ENCODE measurements at places on chromosomes 6 and 20. TPM values are rescaled to one million over a fixed set of nuclear protein-coding genes. Genes with fewer than 3 reads are reported as not detected.
A peak's percentile ranks its signal among the peaks of the same experiment; 100 is the strongest.

Gene SERINC3
- polyA plus RNA-seq, result 194 TPM

Gene ADGB
- polyA plus RNA-seq, result not detected

Gene KIF25
- polyA plus RNA-seq, result not detected

DNA sequence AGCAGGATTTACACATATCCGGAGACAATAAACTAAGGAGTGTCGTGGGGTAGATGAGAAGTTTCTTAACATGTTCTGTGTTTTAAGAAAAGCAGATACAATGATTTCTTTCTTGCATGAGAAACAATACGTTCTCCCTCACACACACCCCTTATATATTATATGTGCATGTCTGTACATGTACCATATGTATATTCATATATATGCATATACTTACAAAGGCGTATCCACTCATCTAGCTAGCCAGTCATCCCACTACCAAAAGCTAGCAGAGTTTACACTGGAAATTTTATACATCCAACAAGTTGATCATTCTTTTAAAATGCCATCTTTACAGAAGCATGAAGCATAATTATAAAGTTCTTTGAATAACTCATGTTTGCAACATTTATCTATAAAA, 14.9 kb downstream of the ARG1 start:
- H3K4me1 ChIP-seq, result no peaks in the 10 kb centered on the region
- H3K4me3 ChIP-seq, result no peak overlapping the region
- DNase-seq, result no peak

DNA sequence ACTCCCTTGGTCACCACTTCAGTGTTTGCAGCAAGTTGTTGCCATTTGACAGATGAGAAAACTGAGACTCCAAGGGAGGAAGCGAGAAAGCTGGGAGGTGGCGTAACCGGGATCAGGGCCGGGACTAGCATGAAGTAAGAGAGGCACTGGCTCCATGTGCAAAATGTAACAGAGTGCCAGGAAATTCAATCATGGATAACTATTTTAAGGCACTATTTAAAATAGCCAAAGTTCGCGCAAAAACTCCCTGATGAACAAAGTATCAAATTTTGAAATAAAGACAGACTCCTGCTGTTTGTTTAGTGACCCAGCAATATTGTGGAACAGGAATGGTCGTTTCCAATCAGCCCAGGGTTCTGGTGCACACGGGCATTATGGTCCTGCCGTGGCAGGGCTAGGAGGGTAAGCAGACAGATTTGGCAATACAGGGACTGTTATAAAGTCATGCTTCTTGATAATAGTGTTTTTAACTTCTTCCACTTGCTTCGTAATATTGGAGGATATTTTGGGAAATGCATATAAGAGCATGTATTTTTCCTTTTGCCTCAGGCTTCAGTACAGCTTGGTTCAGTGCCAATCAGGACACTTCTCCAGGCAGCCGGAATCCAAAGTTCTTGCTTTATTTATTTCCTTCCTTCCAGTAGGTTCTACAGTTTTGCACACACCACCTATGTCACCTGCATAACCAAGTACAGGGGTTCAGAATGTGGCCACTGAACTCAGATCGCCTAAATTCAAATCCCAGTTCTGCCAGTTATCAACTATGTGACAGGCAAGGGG, 141.6 kb downstream of the EYA2 start:
- no peaks in the 10 kb centered on the region for H3K4me1 ChIP-seq
- no peaks in the 10 kb centered on the region for H3K27me3 ChIP-seq
- no peak overlapping the region for H3K27ac ChIP-seq
- no peaks in the 10 kb centered on the region for H3K36me3 ChIP-seq

- H3K4me1 ChIP-seq, result peaks cover 20% of the 10 kb centered on the region
- H3K27me3 ChIP-seq, result no peaks in the 10 kb centered on the region
- H3K27ac ChIP-seq, result no peak overlapping the region
- no peak overlapping the region for H3K4me3 ChIP-seq
- DNase-seq, result no peak
- no peaks in the 10 kb centered on the region for H3K36me3 ChIP-seq
Measured at GRCh38 chr6:13478525-13478966, 8.9 kb downstream of the GFOD1 start.

DNA sequence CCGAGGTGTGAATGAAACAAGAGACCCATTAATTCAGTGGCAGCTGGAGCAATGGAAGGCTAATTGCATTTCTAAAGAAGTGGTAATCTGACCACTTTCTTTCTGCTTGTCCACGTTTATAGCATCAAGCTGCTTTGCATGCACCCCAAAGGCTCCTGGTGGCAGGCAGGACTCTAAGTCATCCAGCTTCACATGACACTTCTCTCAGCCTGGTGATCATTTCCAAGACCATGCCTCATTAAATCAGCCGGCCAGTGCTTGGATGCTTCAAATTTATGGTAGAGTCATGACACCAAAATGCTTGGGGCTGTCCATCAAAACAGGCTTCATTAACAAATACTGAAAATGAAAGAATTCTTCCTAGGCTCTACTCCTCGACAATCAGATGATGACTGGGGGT, 614.9 kb downstream of the DOK5 start:
- no peaks in the 10 kb centered on the region for H3K36me3 ChIP-seq
- H3K4me1 ChIP-seq, result no peaks in the 10 kb centered on the region
- H3K27ac ChIP-seq, result no peak overlapping the region

DNA sequence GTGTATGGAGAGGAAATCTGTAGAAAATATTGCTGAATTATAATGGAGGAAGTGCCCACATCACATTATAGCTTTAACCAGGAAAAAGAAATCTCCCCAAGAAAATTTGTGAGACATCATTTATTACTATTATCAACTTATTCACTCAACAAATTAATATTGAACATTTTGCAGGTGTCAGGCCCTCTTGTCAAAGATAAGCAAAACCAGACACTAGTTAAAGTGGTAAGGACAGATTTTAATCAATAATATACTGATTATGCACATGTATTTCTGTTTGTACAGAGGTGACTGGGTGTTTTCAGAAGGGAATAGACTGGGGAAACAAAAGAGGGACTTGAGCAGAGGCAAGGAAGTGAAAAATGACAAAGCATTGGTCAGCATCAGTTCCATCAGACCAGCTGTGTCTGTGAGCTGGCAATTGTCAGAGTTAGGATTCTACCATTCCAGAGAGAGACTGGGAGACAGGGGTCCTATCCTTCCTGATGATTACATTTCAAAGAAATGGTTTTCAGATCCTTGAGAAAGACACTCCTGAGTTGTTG, 519.2 kb downstream of the UTRN start:
- H3K27me3 ChIP-seq, result no peaks in the 10 kb centered on the region
- no peak for DNase-seq
- no peak overlapping the region for H3K4me3 ChIP-seq
- H3K36me3 ChIP-seq, result peaks cover 84% of the 10 kb centered on the region
- H3K4me1 ChIP-seq, result no peaks in the 10 kb centered on the region

GRCh38 chr20:956330-956951, 40.3 kb upstream of the ANGPT4 start:
- no peak overlapping the region for H3K4me3 ChIP-seq
- H3K27me3 ChIP-seq, result no peaks in the 10 kb centered on the region
- H3K27ac ChIP-seq, result no peak overlapping the region
- H3K36me3 ChIP-seq, result no peaks in the 10 kb centered on the region
- no peaks in the 10 kb centered on the region for H3K4me1 ChIP-seq

- H3K4me1 ChIP-seq, result no peaks in the 10 kb centered on the region
- H3K27ac ChIP-seq, result no peak overlapping the region
- no peak for DNase-seq
- H3K4me3 ChIP-seq, result no peak overlapping the region
- H3K27me3 ChIP-seq, result no peaks in the 10 kb centered on the region
Measured at GRCh38 chr6:73860303-73860702, 164.3 kb downstream of the CD109 start.

- H3K27ac ChIP-seq, result no peak overlapping the region
- DNase-seq, result no peak
- H3K27me3 ChIP-seq, result no peaks in the 10 kb centered on the region
- no peak overlapping the region for H3K4me3 ChIP-seq
- no peaks in the 10 kb centered on the region for H3K36me3 ChIP-seq
Measured at GRCh38 chr6:93684339-93684738, 265.0 kb upstream of the EPHA7 start.

DNA sequence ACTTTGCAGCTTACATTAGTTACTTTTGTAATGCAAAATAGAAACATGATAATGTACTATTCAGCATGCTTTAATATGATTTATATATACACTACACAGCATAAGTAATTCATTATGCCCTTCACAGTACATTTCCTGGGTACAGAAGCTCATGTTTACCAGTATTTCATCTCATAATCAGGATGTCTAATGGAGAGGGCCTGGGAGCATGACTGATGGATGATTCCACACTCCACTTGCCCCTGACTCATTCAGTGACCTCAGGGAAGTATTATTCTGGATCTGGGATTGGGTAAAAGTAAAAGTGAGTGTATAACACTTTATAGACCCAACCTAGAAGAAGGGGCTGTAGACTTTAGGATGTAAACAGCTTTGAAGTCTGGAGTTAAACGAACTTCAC, 31.4 kb upstream of the BACH2 start:
- H3K36me3 ChIP-seq, result no peaks in the 10 kb centered on the region
- H3K4me1 ChIP-seq, result no peaks in the 10 kb centered on the region
- no peak for DNase-seq
- no peak overlapping the region for H3K27ac ChIP-seq
- H3K4me3 ChIP-seq, result no peak overlapping the region

- no peaks in the 10 kb centered on the region for H3K36me3 ChIP-seq
- no peak overlapping the region for H3K4me3 ChIP-seq
- no peak overlapping the region for H3K27ac ChIP-seq
- H3K4me1 ChIP-seq, result no peaks in the 10 kb centered on the region
- no peak for DNase-seq
Measured at GRCh38 chr6:23175391-23175790, 606.0 kb downstream of the HDGFL1 start.

GRCh38 chr6:170454512-170455285, 98.4 kb downstream of the PSMB1 start:
- H3K4me1 ChIP-seq, result peaks cover 3% of the 10 kb centered on the region
- no peaks in the 10 kb centered on the region for H3K36me3 ChIP-seq
- no peaks in the 10 kb centered on the region for H3K27me3 ChIP-seq
- H3K4me3 ChIP-seq, result no peak overlapping the region

GRCh38 chr20:10798811-10799210, 125.0 kb upstream of the JAG1 start:
- H3K4me3 ChIP-seq, result no peak overlapping the region
- no peaks in the 10 kb centered on the region for H3K27me3 ChIP-seq

DNA sequence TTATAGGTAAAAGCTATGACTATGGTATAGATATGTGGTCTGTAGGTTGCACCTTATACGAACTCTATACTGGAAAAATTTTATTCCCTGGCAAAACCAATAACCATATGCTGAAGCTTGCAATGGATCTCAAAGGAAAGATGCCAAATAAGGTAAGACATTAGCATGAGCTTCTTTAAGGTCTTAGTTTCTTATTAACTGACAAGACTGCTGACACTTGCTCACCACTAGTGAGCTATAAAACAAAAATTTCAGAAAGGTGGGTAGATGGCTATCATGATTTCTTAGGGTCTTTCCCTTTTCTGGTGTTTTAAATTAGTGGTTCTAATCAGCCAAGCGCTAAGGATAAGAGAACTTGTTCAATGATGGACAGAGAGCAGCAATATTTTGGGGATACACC, 21.9 kb downstream of the FAM217A start:
- H3K27me3 ChIP-seq, result no peaks in the 10 kb centered on the region
- no peak overlapping the region for H3K4me3 ChIP-seq
- no peaks in the 10 kb centered on the region for H3K4me1 ChIP-seq
- peaks cover 100% of the 10 kb centered on the region for H3K36me3 ChIP-seq

GRCh38 chr6:10403385-10404106, 11.3 kb downstream of the TFAP2A start:
- H3K27me3 ChIP-seq, result peaks cover 96% of the 10 kb centered on the region
- DNase-seq, result no peak
- peak overlapping the region; percentile 42 for H3K4me3 ChIP-seq
- H3K36me3 ChIP-seq, result no peaks in the 10 kb centered on the region
- H3K4me1 ChIP-seq, result peaks cover 13% of the 10 kb centered on the region
- no peak overlapping the region for H3K27ac ChIP-seq

DNA sequence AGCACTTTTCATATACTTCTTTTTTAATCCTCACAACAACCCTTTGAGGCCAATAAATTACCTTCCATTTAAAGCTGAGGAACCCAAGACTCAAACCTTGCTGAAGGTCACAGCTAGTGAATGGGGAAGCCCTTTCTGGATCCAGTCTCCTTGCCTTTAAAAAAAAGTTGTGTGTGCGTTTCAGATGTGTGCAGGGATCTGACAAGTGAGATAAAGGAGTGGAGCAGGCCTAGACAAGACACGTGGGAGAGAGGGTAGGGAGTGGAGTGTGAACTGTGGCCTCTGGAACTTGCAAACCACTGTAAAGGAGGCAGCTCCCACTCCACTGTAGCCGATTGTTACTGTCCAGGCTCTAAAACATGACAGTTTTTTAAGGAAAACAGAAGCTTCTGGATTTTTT, 1.9 kb downstream of the KLHL32 start:
- H3K27me3 ChIP-seq, result peaks cover 53% of the 10 kb centered on the region
- no peak for DNase-seq
- no peak overlapping the region for H3K27ac ChIP-seq
- H3K4me1 ChIP-seq, result peaks cover 9% of the 10 kb centered on the region
- no peak overlapping the region for H3K4me3 ChIP-seq
- no peaks in the 10 kb centered on the region for H3K36me3 ChIP-seq

- H3K36me3 ChIP-seq, result no peaks in the 10 kb centered on the region
- H3K27me3 ChIP-seq, result no peaks in the 10 kb centered on the region
- H3K4me3 ChIP-seq, result no peak overlapping the region
- no peak for DNase-seq
- no peak overlapping the region for H3K27ac ChIP-seq
Measured at GRCh38 chr6:168158980-168159349, 80.0 kb upstream of the FRMD1 start.

DNA sequence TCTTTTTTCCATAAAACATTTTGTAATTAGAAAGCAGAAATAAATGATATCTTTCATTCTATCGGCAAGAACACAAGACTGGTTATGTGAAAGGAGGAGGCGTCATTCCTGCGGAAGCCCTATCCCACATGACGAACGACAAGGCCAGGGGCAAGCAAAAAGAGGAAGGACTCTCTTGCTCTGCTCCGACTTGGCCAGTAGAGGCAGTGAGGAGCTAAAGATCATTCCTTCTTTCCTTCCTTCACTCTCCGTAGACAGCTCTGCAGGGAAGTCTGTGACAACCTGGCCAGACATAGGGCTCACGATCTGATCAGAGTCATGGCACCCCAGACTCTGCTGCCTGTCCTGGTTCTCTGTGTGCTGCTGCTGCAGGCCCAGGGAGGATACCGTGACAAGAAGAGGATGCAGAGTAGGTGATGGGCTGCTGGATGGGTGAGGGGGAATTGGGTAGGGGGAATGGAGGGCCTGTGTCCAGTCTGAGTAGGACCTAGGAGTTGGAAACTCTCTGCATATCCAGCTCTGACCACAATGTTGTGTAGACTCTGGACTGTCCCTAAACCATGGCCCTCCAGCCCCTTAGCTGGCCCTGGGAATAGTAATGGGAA, at the start of gene WFDC10A:
Gene WFDC10A (plus strand): TSS at position 244 of the 605 bp plus-strand sequence. CDS start 75 bp downstream, at position 319.
- DNase-seq, result peak; percentile 55
- no peaks in the 10 kb centered on the region for H3K36me3 ChIP-seq
- no peaks in the 10 kb centered on the region for H3K4me1 ChIP-seq
- no peak within 1 kb of the TSS for H3K27ac ChIP-seq
- H3K4me3 ChIP-seq, result no peak within 1 kb of the TSS
- peaks cover 2% of the 10 kb centered on the region for H3K27me3 ChIP-seq

Measured in CD14-positive monocyte (primary cell).